ENCODE measurements at places on chromosomes 5 and 9.

DNA sequence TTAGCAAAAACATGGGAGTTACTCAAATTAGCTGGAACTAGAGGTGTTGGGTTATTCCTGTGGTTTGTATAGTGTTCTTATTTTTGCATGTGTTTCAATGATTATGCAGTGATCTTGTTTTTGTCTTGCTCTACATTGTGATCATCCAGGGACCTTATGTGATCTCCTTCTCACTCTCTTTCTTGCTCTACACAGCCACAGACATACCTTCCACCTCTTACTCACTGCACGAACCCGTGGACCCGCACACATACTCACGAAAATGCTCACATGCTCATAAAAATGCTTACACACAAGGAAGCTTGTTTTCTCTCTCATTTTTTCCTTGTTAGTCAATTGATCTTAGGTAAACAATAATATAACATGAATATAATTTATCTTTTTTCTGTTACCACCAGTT is 187.1 kb downstream of the KDM4C start:
- DNase-seq: no peak

- DNase-seq: no peak
Observed at GRCh38 chr9:136157477-136158265, 39.0 kb upstream of the TMEM250 start.

- DNase-seq: no peak
Observed at GRCh38 chr5:58674711-58675110, 91.8 kb downstream of the RAB3C start.

DNA sequence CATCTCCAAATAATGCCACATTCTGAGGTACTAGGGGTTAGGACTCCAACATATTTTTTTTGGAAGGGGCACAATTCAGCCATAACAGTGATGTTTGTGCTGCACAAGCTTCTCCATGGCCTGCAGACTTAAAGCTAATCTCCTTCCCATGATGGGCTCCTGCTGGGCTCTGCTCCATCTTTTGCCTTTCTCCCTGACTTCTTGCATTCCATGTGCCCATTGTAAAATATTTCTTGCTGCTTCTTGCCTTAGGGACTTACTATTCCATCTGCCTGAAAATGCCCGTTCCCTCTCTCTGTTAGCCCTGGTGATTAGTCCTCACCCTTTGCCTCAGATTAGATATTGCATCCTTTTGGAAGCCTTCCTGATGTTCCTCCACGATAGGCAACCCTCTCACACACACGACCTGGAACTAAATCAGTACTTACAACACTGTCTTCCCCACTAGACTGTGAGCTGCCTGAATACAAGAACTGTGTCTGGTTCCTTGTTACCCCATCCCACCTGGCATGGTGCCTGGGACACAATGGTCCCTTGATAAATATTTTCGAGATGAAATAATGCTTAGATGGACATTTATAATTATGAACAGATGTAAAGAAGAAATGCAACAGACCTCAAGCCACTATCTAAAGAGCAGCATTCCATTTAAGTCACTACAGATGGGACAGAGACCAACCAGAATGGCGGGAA is 33.5 kb downstream of the OR1J1 start:
- DNase-seq: no peak

DNA sequence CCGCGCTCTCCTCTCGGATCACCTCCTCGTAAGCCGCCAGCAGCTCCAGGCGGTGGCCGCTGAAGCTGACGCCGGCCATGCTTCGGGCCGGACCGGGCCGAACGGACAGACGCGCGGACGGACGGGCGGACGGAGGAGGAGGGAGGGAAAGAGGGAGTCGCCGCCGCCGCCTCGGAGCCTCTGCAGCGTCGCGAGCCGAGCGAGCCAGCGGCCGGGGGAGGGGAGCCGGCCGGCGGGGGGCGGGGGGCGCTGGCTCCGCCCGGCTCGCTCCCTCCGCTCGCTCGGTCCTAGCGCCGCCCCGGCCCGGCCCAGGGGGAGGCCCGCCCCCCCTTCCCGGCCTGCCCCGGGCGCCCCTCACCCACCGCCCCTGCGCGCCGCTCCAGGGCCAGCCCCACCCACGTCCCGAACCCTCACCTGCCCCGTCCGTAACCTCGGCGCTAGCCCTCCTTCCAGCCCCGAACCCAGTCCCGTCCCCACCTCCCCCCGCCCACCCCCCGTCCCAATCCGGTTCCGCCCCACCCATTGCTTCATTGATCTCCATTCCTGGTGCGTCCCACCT is at the start of gene DBN1:
TSS of gene DBN1 (minus strand) at position 192 of the 559 bp plus-strand sequence. CDS start at position 79, 113 bp downstream.
- peak; percentile 81 for DNase-seq

GRCh38 chr5:158422653-158423515 is 563.9 kb upstream of the CLINT1 start:
- no peak for DNase-seq

DNA sequence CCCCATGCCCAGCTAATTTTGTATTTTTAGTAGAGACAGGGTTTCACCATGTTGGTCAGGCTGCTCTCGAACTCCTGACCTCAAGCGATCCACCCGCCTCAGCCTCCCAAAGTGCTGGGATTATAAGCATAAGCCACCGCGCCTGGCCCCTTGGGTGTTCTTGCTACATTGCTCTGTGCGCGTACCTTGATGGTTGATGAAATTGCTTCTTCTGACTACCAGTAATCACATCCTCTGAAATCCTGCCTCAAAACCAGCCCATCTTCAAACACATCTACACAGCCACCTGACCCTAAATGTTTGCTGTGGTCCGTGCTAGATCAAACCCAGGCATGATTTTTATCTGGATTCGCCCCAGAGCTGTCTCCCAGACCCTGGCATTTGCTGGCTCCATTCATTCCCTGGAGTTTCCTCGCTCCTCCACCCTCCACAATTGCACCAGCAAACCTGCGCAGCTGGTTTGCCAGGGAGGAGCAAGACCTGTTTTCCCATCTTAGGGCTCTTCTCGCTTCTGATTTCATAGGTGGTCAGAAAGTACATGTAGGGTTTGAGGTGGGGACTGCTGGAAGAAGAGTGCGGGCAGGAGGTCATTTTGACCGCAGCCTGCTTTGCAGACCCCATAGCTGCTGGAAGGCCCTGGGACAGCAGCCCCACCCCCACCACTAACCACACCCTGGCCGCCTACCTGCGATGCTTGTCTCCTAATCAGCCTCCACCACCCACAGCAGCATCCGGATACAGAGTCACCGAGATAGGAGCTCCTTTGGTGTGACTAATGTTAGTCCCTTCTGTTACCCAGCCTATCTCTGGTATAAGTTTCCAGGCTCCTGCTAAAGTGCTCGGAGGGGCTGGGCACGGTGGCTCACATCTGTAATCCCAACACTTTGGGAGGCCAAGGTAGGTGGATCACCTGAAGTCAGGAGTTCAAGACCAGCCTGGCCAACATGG is 22.7 kb downstream of the SWI5 start:
- DNase-seq: no peak

- DNase-seq: no peak
Observed at GRCh38 chr5:152181461-152181860, 223.6 kb downstream of the NMUR2 start.

DNA sequence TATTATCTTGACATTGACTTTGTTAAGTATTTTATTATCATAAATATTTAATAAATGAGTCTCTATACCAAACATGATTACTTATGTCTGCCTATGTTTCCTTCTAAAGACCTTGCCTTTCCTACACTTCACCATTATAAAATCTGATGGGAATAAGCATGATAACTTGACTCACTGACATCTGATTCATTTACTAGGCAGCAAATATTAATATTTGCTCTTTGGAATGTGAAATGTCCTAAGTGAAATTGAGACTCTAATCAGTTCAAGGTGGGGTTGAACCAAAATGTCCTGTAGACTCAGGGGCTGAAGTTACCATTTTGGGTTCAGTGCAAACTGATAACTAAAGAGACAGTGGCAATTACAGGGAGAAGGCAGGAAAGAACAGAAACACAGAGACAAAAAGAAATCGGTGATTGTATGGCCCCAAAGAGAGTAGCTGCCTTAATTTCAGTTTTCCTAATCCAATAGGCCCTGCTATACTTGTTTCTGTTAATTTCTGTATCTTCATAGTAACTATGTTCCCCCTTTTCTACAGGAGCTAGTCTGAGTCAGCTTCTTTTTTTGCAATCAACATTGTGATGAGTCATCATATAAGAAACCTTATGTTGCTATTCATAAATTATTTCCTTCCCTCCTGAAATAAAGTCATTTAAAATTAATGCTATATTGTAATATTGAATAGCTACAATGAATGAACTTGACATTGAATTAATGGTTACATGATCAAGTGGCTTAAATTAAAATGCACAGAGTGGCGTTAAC is 296.8 kb downstream of the PDE4D start:
- no peak for DNase-seq

DNA sequence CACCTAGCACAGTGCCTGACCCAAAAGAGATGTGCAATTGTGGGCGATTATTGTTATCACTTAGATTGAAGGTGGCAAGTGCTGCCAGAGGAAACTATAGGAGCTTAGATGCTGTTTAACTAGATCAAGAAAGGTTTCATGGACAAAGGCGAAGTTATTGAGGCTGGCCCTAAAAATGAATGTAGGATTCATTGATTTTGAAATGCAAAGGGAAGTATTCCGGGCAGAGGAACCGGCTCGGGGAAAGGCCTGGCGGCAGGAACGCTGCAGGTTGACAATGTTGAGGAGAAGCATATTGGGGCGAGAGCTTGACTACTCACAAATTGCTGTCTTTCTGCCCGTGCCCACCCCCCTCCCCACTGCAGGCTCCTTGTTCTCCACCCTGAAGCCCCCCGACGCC is 37.4 kb upstream of the TTC1 start:
- DNase-seq: peak; percentile 28

Measured in retina (tissue), 1 donor.